ENCODE measurements at places on chromosomes 3 and 15.
A peak's percentile ranks its signal among the peaks of the same experiment; 100 is the strongest.

DNA sequence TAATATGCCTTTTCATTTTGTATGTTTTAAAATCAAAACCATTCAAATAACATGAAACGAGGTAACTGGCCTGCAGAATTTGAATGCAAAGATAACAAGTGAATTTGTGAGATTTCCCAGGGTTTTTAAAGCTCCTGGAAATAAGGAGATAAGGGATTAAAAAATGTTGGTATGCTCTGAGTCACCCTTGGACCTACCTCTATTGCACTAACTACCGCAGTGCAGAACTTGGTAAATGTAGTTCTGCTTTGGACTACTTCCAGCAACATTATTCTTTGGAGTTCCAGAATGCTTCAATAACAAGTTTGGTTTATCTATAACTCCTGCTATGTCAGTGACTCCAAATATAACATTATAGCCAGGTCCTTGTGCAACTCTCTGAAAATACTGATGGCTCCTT lies 201.7 kb downstream of the GAP43 start:
- no peak for DNase-seq

DNA sequence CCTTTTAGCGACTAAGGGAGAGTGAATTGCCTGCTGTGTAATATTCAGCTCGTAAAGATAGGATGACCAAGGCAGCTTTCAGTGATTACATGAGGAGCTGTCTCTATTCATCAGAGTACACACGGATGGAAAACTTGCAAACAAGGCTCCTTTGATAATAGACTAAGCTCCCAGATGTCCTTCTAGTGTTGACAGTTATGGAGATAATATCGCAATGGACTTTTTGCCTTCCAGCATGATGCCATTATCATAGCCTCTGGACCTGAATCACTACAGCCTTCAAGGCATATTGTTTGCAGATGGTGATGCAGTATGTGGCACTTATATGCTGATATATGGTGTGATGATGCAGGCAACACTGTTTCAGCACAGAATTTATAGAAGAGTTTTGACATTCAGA lies 93.9 kb downstream of the ECT2 start:
- no peak for DNase-seq

GRCh38 chr15:63165166-63165859 lies 8.0 kb upstream of the RPS27L start:
- DNase-seq = no peak

- no peak for DNase-seq
Measured at GRCh38 chr3:71226565-71227269, 356.8 kb downstream of the FOXP1 start.

- no peak for DNase-seq
Measured at GRCh38 chr3:188449421-188449820, 295.5 kb downstream of the LPP start.

GRCh38 chr15:51497806-51498205 lies 124.8 kb downstream of the DMXL2 start:
- no peak for DNase-seq

DNA sequence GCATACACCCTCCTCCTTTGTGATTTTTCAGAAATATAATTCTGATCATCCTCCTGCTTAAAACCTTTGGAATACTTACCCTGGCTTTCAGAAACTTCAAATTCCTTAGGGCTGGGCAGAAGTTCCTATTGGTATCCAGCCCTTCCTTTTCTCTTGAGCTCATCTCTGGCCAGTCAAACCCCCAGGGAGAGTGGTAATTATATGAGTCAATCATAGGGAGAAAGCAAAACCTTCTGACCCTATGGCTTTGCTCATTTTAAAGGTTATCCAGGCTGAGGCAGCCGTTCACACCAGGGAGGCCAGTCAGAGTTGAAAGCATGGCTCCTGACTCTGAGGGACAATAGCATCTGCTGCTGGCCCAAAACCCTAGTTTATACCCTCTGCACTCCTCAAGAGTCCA lies 23.9 kb upstream of the CTNNB1 start:
- no peak for DNase-seq

DNA sequence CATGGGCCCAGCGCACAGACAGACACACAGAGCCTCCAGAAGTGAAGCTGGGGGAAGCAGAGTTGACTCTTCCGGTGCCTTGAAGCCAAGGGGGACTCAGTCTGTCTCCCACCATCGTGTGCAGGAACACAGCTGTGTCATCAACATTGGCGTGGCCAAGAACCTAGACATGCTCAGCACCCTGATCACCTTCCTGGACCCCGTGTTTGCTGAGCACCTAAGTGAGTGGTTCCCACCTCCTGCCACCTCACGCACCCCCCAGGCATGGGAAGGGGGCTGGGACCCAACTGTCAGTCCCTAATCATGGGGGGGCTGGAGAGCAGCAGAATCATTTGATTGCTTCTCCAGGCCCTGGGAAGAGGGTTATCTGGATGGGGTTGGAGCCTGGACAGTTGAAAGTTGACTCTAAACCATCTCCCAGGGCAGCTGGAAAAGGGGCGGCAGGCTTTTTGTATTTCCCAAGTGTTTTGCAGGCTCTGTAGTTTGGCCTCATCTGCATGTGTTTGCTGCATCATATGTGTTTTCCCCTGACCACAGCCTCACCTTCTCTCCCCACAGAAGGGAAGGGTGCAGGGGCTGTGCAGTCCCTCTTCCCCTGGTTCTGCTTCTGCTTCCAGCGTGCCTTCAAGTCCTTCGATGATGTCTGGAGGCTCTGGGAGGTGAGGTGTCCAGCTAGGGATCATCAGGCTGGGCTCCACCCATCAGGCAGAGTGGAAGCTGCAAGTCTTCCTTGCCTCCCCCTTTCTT lies 12.8 kb downstream of the TBC1D21 start:
- no peak for DNase-seq

- no peak for DNase-seq
Measured at GRCh38 chr3:117955196-117955595, 1079.5 kb downstream of the IGSF11 start.

DNA sequence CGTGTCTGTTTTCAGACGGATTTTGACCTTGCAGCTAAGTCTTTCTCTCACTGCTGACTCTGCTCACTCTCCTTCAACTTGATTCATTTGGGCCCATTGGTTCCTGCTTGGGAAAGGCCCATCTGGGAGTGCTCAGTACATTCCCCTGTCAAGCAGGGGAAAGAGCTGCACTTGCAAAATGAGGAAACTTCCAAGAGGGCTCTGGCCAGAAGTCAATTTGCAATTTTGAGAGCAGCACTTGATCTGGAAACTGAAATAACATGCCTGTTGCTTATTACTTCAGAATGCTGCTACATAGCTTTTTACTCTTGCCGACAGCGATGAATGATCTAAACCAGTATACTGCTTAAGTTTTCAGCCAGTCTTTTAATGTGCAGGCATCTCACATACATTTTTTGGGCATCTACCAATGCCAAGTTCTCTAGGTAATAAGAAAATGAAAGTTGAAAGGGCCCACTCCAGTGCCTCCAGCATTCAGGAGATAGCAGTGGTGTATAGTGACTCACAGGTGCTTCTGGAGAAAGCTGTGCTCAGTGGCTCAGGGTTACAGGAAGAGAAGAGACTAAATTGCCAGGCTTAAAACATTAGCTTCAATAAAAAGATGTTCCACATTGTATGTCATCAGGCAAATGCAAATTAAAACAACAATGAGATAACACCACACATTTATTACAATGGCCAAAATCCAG lies 70.1 kb upstream of the RORA start:
- DNase-seq = no peak

DNA sequence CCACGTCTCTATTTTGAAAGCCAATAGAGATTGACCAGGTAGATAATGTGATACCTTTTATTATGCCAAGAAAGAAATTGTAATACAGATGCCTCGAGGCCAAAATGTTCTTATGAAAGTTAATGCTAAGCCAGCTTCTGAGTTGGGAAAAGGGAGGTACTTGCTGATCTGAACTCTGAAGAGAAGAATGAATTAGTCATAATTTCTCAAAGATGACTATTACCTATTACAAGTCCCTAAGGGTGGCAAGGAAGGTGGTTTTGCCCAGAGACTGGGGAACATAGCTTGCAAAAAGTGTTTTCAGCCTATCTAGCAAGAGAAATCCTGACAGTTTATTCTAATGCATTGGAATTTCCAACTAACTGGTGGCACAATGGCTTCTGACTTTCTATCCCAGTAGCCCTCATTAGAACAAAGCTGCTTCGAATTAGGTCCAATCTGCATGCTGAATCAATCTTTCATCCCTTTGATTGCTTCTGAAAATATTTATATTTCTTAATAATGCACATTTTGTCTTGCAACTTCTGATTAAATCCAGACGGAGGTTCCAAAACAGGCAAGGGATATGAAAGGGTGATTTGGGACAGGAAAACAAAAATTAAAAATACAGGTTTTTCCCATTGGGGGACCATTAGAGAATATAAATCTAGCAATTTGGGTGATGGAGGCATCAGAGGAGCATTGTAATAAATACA lies 17.7 kb upstream of the NR2F2 start:
- no peak for DNase-seq

DNA sequence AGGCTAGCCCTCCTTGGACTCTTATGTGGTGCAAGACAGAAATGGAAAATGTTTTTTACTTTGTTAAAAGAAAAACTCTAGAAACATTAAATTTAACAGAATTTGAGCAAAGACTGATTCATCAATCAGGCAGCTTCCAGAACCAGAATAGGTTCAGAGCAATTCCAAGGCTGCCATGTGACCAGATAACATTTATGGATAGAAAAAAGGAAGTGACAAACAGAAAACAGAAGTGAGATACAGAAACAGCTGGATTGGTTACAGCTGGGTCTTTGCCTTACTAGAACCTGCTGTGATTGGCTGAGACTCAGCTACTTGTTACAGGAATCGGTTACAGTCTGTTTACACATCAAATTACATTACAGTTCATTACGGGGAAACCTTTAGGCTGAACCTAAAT lies 22.5 kb upstream of the OTOL1 start:
- no peak for DNase-seq

- no peak for DNase-seq
Measured at GRCh38 chr3:120039642-120040610, 54.3 kb downstream of the GSK3B start.

- DNase-seq = no peak
Measured at GRCh38 chr3:39216176-39216790, 23.9 kb upstream of the XIRP1 start.

- no peak for DNase-seq
Measured at GRCh38 chr3:15936312-15936711, 138.5 kb upstream of the ANKRD28 start.

GRCh38 chr3:27360113-27361078 lies 8.8 kb downstream of the NEK10 start:
- DNase-seq = peak; percentile 53

DNA sequence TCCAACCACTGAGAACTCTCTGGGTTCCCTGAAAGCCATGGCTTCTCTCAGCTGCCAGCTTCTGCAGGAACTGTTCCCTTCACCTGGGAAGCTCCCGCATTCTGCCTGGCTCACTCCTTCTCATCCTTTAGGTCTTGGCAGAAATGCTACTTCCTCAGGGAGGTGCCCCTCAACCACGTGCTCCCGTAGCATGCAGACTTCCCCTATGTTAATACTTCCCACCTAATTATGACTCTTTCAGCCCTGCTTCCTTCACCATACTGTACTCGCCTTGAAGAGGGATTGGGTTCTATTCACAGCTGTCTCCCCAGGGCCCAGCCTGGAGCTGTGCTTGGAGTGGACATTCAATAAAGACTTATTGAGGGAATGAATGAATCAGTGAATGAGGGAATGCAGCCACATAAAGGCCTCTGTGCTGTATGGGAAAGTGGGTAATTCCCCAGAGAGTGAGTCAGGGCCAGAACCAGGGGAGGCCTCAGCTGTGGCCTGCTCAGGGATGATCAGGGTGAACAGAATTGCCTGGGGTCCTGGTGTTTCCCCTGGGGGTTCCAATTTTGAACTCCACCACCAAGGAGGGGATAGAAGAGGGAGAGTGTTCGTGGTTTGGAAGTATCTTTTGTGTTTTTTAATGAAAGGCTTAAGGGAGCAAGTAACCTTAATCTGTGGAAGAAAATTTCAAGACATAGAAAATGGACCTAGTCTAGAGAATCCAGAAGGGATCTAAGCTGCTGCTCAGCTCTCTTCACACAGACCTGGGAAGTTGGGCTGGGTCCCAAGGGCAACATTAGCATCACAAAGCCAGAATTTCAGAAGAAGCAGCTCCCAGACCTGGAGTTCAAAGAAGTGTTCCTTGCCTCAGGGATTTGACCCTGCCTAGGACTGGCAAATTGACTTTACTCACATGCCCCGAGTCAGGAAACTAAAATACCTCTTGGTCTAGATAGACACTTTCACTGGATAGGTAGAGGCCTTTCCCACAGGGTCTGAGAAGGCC lies 14.6 kb upstream of the FAM107A start:
- DNase-seq = no peak

- DNase-seq = no peak
Measured at GRCh38 chr15:40003116-40003916, 35.7 kb downstream of the SRP14 start.

DNA sequence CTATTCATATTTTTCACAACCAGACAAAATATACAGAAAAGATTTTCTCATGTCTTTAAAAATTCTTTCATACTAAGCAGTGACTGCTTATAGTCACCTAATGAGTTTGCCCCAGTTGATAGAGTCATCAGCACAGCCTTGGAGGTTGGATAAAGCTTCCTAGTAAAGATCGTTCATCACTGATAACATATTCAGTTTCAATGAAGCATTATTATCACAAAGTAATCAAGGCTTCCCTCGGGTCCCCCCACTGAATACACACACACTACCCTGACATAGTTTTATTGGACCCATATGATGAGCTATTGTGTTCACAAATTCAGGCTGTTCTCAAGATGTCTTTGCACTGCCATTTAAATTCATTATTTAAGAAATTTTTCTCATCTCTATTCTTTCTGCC lies 297.8 kb downstream of the KCNH8 start:
- DNase-seq = no peak

DNA sequence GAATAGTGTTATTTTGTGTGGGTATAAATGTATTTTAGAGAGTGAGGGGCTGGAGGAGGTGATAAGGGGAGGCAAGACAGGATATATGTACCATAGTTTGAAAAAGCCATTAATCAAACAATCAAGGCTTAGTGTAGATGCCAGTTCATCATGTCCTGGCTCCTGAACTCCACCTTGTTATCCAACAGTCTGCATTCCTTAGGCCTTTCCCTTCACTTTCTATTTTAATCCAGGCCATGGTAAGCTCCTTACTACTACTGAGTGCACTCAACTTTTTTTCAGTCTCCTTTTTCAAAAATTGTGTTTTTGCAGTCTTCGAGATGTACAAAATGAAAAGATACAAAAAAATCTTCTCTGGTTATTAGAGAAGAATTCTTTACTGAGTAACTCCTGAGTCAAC lies 700.5 kb upstream of the NAALADL2 start:
- DNase-seq = no peak

DNA sequence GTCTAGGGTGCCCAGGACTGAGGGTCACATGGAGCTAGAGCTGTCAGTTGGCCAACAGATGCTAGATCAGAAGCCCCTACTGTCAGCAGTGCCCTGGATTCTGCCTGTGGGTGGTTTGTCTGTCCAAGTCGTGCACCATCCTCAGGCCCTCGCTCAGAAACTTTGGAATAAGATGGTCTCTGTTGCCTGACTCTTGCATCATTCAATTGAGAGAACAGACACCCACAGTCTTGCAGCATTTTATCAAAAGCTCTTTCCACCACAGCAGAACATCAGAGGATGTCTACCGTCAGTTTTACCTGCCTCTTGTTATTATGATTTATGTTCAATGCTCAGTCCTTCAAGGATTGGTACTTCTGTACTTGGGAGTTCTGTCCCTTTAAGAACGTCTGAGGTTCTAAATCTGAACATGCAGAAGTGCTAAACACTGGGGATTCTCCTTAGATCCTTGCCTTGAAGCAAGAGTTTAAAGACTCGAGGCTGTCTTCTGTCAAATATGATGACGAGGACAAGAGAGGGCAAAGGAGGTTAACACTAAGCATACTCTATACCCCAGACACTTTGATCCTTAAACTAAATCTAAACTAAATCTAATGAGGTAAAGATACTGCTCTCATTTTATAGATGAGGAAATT lies 4.8 kb downstream of the AQP9 start:
- no peak for DNase-seq

GRCh38 chr3:15557511-15557946 lies 36.0 kb upstream of the COLQ start:
- DNase-seq = peak; percentile 30
